Heart right ventricle (tissue), 16 donors: ENCODE measurements at places on chromosomes 4 and X. TPM values are rescaled to one million over a fixed set of nuclear protein-coding genes. Genes with fewer than 3 reads are reported as not detected.

CTAG1B gene
- total RNA-seq: not detected

FAT1 gene
- 71.8 TPM for total RNA-seq

PAGE1 gene
- not detected for total RNA-seq

MTTP gene
- 5.9 TPM for total RNA-seq

HMGN5 gene
- total RNA-seq: 0.51 TPM
